ENCODE measurements at places on chromosomes 4 and X.

DNA sequence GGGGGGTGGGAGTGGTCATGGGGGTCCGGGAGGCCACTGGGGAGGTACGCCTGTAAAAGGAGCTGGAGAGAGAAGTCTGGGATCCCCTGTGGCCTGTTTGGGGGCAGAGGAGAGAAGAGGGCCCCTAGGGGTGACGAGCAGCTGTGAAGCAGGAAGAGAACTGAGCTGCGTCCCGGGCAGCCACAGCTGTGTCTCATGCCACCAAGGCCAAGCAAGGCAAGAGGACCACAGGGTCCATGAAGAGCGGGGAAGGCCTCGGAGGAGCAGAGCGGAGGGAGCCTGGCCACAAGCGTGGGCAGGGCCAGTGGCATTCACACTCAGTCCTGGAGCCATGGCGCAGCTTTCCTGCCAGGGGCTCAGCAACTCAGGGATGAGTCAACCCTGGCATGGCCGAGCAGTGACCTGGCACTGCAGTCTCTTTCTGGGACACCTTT is 13.6 kb upstream of the NAT8L start:
- no peak for DNase-seq

DNA sequence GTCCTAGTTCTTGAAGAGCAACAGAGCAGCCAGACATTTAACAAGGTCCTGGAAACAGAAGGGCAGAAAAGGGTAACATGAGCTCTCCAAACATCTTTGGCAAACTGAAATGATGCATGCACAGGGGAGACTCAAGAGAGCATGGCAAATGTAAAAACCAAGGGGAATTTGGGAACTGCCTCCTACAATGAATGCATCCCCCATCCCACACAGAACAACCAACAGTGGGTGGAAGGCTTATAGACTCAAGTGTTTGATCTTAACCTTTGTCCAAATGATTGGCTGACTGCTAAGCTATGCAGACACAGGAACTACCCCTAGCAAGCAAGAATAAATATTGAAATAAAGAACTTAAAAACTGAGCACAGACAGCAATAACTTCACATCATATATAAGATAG is 74.4 kb downstream of the CENPC start:
- peak; percentile 1 for DNase-seq

GRCh38 chr4:70839589-70840093 is at the start of gene GRSF1:
GRSF1 (minus strand) TSS chr4:70839890; CDS start chr4:70839827, 63 bp downstream.
- peak; percentile 88 for DNase-seq

DNA sequence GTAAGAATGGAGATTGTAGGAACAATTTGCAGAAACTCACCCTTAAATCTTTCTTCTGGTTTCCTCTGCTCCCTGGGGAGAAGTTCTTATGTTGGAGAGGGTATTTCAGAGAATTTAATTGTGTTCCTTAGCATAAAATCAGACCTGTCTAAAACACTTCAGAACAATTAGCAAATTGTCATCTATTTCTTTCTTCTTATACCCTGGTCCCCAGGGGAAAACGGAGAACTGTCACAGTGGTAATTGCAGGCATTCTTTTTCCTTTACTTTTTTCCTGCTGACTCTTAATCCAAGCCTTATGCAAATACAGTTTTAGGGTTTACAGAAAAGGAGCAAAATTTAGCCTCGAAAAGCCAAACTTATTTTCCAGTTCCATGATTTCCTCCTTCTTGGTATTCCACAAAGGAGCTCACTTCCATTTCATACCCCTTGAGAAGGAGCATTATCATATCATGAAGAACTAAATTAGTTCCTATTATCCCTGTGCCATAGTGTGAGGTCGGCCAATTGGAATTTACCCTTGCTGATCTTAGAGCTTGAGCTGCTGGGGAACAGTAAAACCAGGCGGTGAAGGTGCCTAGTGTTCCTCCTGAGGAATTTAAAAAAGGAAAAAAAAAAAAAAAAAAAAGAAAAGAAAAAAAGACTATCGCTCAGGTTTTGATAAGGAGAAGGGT is 173.8 kb downstream of the IL15 start:
- no peak for DNase-seq

DNA sequence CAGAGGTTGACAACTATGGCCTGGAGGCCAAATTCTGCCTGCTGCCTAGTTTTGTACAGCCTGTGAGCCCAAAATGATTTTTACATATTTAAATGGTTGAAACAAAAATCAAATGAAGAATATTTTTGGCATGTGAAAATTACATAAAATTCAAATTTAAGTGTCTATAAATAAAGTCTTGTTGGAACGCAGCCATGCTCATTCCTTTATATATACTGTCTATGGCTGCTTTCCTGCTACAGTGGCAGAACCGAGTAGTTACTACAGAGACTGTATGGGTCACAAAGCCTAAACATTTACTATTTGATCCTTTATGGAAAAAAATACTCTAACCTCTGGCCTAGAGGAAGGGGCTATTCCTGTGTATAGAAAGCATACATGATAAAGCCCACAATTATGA is 290.4 kb downstream of the GLUD2 start:
- DNase-seq: no peak

- DNase-seq: no peak
Measured at GRCh38 chr4:95219109-95219508, 329.7 kb downstream of the UNC5C start.

DNA sequence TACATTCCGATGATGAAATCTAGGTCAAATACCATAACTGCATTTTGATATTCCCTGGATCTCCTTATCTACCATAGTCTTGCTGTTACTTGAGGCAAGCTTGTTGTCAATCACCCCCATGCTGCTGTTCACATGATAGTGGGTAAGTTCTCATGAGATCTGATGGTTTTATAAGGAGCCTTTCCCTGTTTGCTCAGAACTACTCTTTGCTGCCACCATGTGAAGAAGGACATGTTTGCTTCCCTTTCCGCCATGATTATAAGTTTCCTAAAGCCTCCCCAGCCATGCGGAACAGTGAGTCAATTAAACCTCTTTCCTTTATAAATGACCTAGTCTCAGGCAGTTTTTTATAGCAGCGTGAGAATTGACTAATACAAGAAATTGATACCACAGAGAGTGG is 432.0 kb downstream of the GLUD2 start:
- no peak for DNase-seq

DNA sequence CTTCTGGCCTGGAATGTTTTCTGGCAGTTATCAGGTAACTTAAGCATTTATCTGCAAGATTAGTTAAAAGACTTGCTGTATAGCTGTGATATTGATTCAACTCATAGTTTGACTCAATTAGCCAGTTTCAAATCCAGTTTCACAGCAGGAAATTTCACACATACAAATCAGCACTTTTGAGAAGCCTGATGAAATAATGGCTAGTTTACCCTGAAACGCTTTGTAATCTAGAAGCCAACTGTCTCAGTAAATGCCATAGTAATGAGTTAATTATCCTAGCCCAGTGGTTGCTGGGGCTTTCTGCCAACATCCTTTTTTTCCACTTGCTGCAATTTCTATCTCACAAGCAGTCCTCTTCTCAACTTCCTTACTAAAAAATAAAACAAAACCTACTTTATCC is 53.1 kb downstream of the ARHGEF38 start:
- DNase-seq: no peak

- DNase-seq: no peak
Measured at GRCh38 chr4:131309628-131310027, 1839.5 kb upstream of the PCDH10 start.

DNA sequence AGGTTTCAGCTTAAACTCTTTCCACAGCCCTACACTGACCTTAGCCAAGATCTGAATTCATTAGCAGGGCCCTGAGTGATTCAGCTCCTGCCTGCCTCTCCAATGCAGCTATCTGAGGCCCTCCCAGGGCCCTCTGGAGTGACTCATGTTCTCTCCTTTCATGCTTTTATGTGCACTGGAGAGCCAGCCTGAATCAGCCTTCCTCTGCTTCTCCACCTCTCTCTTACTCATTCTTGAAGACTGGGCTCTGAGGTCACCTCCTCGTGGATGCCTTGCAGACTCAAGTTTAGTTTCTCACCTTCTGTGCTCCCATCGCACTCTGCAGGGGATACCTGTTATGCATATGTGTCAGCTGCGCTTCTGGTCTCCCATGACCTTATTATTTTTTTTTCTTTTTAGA is 3.1 kb upstream of the OCIAD2 start:
- no peak for DNase-seq

GRCh38 chrX:30654989-30655607 is 1.9 kb downstream of the GK start:
- no peak for DNase-seq

DNA sequence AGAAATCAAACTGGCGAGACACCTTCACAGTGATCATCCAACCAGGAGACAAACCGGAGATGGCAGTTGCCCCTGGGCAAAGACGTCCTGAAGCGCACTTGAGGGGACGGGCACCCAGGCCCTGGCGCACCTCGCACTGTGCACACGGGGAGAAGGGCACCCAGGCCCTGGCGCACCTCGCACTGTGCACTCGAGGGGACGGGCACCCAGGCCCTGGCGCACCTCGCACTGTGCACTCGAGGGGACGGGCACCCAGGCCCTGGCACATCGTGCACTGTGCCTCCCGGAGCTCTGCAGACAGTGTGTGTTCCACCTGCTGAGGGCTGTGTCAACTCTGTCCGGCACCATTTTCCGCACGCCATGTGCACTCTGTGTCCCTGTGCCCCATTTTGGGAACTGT is 34.6 kb upstream of the CPLX1 start:
- no peak for DNase-seq

GRCh38 chr4:123259676-123260646 is 136.6 kb upstream of the SPRY1 start:
- DNase-seq: peak; percentile 5

- no peak for DNase-seq
Measured at GRCh38 chr4:154574311-154574710, 11.5 kb downstream of the FGB start.

- no peak for DNase-seq
Measured at GRCh38 chrX:56790778-56791177, 61.7 kb downstream of the NBDY start.

- DNase-seq: no peak
Measured at GRCh38 chr4:173056710-173057109, 111.9 kb upstream of the GALNT7 start.

GRCh38 chr4:38857354-38858096 is 908 bp upstream of the TLR6 start:
- no peak for DNase-seq

All from NCI-H345 (cell line).